Endothelial cell of coronary artery (primary cell): ENCODE measurements at places on chromosomes 12 and 14. TPM values are rescaled to one million over a fixed set of nuclear protein-coding genes. Genes with fewer than 3 reads are reported as not detected.

DYRK2 gene
- total RNA-seq: 9.7 and 13.9 TPM in 2 replicates

ADAM21 gene
- 0.18 and 0.38 TPM in 2 replicates for total RNA-seq

LALBA gene
- not detected in 2 replicates for total RNA-seq

CD163 gene
- under 0.01 TPM in 1 of 2 replicates, not detected in the other for total RNA-seq

KRT82 gene
- not detected in 2 replicates for total RNA-seq

NKX2-8 gene
- not detected in 2 replicates for total RNA-seq

NDUFB1 gene
- total RNA-seq: 154 and 253 TPM in 2 replicates

NPFF gene
- not detected in 2 replicates for total RNA-seq

SYCP3 gene
- total RNA-seq: 0.09 and 0.19 TPM in 2 replicates

RDH11 gene
- 74.2 and 84.0 TPM in 2 replicates for total RNA-seq

FGF23 gene
- not detected in 2 replicates for total RNA-seq

SETD1B gene
- 1.9 and 2.7 TPM in 2 replicates for total RNA-seq

LMO3 gene
- total RNA-seq: under 0.01 and 0.38 TPM in 2 replicates

PIANP gene
- total RNA-seq: under 0.01 TPM in 1 of 2 replicates, not detected in the other

FAM234B gene
- total RNA-seq: 4.8 and 6.7 TPM in 2 replicates

GNPNAT1 gene
- total RNA-seq: 30.0 and 36.6 TPM in 2 replicates

HOXC12 gene
- total RNA-seq: not detected in 2 replicates

PTPRO gene
- 0.09 TPM in 1 of 2 replicates, not detected in the other for total RNA-seq

CBLN3 gene
- 1.3 and 2.6 TPM in 2 replicates for total RNA-seq
